Stimulated activated naive B cell treated with anti-CD40 and anti-IgM and Interleukin-4, amounts not matched to agents 10 μg/mL and 1 μg/mL and 100 μg/mL, for 72 hours (primary cell): ENCODE measurements at places on chromosomes 13 and 19.

DNA sequence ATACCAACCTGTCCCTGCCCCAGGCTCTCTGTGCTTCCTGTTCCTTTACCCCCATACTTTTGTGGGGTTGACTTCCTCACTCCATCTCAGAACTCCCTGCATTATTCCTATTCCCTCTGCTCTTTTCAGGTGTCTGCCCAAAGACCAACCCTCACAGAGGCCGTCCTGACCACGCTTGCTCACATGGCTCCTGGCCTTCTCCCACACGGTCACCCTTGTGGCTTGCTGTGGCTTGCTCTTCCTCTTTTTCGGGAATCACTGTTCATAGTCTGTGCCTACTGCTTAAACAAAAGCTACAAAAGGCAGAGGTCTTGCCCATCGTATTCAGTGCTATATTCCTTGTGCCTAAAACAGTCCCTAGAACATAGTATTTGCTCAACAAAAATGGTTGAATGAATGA, 25.2 kb upstream of the ARGLU1 start:
- DNase-seq = no peak

GRCh38 chr13:21055016-21055415, 6.4 kb downstream of the LATS2 start:
- no peak for DNase-seq

GRCh38 chr13:107545946-107546502, 669.3 kb downstream of the LIG4 start:
- no peak for DNase-seq

DNA sequence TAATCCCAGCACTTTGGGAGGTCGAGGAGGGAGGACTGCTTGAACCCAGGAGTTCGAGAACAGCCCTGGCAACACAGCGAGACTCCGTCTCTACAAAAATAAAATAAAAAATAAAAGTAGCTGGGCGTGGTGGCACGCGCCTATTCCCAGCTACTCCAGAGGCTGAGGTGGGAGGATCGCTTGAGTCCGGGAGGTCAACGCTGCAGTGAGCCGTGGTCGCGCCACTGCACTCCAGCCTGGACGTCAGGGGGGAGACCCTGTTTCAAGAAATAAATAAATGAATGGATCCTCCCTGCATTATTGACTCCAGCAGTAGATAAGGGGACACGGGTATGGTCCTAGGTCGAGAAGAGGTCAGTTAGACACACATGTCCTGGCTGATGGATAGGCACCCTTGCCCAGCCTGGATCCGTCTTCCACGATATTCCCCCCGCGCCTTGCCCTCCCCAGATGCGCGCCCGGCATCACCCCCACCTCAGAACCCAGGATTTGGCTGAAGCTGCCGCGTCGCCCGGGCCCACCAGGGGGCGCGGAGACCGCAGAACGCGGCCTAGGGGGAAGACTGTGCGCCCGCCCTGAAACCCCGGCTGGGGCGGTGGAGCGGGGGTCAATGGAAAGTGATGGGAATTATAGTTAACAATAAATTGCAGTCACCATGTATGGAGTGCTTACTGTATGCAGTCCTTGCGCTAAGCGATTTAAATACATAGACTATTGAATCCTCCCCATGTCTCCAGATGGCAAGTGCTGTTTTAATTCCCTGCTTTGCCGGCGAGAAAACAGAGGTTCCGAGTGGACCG, 2.1 kb upstream of the HOOK2 start:
- peak; percentile 72 for DNase-seq

DNA sequence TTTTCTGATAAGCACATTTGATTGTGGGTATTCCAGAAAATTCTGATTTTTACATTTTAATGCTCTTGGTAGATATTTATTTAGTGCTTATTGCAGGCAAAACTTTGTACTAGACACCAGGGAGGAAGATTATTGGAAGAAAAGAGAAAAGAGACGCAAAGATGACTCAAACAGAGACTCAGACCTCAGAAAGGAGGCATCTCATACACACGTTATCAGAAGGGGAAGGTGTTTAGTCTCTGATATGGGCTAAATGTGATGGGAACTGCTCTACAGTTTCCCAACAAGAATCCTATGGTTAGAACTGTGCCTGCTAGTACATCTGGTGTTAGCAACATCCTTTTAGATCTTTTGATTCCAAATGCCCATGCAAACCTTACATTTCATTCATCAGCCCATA, 245.6 kb downstream of the KLF5 start:
- DNase-seq = no peak

DNA sequence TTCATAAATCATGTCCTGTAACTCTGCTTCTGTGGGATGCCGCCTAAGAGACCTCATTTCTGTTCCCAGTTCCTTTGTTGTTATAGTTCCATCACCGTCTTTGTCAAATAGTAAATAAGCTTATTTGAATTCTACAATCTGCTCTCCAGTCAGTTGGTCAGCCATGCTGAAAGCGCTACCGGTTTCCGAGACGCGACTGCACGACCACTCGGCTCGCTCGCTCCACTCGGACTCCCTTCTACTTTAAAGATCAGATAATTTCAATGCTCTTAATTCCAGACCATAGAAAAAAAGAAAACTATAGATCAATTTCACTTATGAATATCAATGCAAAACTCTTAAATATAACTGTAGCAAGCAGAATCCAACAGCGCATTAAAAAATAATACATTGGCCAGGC, 64.2 kb upstream of the STK24 start:
- DNase-seq = no peak

DNA sequence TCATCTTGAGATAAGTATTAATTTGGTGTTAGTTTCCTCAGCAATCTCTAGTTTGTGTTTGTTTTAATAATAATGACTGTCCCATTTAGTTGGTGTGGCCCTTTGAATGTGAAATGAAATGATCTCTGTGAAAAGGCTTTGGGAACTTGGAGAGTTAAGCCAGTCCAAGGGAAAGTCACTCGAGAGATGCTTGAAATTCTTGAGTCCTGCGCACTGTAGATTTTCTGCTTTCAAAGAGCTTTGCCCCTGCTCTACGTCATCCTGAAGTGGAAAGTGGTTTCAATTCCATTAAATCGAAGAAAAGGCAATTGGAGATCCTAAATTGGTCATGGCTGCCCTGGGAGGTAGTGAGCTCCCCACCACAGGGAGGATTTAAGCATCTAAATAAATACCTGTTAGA, 403.8 kb downstream of the ZNF536 start:
- DNase-seq = no peak

GRCh38 chr19:11338121-11338520, 1.3 kb downstream of the RAB3D start:
- DNase-seq = no peak

DNA sequence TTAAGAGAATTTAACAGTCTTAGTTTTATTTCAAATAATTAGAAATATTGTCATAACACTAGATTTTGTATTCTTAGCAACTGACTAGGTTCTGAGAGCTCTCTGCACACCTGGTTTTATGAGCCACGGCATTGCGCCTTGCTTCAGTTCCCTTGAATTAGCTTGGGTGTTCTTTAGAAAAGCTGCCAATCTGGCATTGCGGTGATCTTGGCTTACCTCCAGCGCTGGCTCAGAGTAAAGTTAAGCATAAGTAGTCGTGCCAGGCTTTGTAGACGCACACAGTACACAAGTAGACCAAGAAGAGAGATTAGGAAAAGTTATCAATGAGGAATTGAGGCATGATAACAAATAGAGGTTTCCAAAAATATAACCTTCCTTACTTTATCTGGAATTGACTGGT, 45.7 kb downstream of the TPP2 start:
- no peak for DNase-seq

DNA sequence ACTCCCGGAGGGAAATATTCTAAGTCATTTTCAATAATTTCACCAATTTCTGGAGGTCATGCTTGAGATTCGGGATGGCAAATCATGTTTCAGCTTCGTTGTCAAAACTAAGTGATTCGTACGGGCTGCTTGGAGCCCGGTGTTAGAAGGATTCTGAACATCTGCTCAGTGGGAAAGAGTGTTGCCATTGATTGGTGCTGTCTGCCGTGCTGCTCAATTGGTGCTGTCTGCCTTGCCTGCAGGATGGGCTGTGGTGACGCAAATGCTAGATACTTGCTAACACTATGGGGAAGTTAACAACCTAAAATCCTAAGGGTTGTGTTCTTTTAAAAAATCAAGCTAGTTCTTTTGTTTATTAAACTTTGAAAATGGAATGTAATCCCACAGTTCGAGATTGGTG, 17.3 kb upstream of the CACNG8 start:
- DNase-seq = no peak

GRCh38 chr19:19176950-19177349, 6.9 kb upstream of the MEF2B start:
- DNase-seq = no peak
